Activated CD8-positive, alpha-beta memory T cell treated with anti-CD3 and anti-CD28 coated beads for 4 hours (primary cell): ENCODE measurements at places on chromosomes 2 and 18.

- DNase-seq: no peak
Observed at GRCh38 chr2:8612734-8613179, 69.1 kb upstream of the ID2 start.

DNA sequence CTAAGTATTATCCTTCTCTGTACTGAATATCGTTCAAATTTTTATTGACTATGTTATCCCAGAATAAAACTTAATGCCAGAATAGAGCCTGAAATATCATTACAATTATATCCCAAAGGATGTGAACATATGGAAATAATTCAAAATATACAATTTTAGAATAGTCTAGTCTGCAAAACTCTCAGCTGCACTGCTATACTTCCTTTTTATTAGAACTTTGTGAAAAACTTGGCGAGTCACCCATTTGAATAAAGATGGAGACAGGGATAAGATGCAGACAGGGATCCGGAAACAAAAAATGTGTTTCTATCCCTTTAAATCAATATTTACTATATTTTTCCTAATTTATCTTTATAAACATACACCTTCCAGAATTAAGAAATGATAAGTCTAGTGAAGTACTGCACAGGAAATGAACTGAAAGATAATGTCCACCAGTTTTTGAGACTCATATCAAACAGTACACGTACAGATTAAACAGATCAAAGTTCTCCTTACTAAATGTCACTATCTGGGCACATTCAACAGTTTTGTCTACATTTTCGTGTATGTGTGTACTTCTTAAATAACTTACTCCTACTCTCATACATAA is 107.8 kb downstream of the MEP1B start:
- DNase-seq: no peak

GRCh38 chr2:207083361-207084110 is 82.2 kb downstream of the KLF7 start:
- no peak for DNase-seq

GRCh38 chr2:172375251-172375650 is 52.1 kb upstream of the ITGA6 start:
- no peak for DNase-seq

GRCh38 chr2:54256091-54256694 is at the start of gene TSPYL6:
Gene TSPYL6, minus strand, starts transcription at chr2:54256229. Its CDS starts 78 bp downstream, at chr2:54256151.
- no peak for DNase-seq

DNA sequence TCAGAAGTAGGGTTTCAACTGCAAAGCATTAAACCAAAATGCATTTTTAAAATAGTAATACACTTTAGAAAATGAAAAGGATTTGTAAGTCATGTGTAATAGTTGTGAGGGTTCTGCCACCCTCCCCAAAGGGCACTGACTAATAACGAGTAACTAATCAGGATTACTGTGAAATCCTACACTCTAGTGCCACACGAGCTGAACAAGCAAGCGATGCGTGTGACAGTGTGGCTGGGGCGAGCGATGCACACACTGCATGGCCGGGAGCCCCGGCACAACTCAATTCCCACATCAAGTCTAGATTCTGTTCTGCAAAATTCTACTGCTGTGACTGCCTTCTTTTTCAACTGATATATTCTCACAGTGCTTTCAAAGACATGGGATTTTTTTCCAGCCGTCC is 156.4 kb downstream of the SEPTIN10 start:
- DNase-seq: no peak

DNA sequence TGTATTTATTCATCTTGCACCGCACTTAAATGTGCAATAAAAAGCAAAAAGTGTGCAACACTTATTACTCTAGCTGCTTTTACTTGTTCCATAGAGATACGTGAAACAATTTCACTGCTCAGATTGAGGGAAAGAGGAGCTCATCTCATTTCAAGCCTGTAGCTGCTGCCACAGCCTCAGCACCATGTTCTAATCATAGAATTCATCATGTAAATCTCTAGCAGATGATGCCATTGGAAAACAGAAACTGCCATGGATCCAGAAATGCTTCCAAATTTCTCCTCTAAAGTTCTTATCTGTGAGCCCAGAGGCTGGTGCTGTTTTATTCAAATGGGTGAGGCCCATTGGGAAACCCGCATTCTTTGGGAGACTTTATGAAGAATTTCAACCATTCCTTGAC is 2.0 kb downstream of the CDC42EP3 start:
- DNase-seq: no peak

- DNase-seq: no peak
Observed at GRCh38 chr2:37361216-37361815, 16.9 kb downstream of the QPCT start.

DNA sequence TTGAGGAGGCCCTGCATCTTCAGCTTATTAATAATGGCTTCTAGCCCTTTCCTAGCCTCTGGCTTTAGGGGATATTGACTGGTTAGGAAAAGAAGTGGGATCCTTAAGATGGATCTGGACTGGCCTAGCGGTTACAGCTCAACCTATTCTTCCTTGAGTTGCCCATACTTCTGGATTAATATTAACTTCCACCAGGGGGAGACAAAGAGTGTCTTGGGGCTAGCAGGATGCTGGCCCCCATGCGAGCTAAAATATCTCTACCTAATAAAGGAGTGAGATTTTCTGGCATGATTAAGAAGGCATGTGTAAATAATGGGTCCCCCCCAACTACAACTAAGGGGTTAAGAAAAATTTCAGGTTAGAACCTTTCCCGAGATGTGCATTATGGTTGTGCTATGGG is 23.2 kb upstream of the PLA2R1 start:
- no peak for DNase-seq

DNA sequence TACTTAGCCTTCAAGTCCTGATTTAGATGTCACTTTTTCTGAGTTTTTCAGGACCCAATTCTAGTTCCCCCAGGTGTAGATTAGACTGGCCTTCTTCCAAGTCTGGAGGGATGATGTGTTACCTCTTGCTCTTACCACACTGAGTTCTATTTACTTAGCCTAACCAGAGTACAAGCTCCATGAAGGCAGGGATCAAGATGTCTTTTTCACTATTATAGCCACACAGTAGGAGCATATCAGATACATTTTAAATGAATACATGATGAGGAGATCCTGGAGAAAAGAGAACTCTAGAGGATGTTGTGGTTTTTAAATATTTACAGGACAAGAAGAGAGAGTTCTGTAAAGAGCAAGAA is 30.3 kb downstream of the TMEM87B start:
- DNase-seq: no peak

DNA sequence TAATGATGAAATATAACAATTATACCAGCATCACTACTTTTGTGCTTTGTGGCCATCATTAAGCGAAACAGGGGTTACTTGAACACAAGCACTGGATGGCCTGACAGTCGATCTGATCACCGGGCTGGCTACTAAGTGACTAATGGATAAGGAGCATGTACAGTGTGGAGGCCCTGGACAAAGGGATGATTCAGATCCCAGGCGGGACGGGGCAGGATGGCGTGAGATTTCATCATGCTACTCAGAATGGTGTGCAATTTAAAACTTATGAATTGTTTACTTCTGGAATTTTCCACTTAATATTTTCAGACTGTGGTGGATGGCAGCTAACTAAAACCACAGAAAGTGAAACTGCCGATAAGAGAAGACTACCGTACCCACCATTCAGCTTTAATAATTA is 7.0 kb upstream of the CLIP4 start:
- DNase-seq: no peak

DNA sequence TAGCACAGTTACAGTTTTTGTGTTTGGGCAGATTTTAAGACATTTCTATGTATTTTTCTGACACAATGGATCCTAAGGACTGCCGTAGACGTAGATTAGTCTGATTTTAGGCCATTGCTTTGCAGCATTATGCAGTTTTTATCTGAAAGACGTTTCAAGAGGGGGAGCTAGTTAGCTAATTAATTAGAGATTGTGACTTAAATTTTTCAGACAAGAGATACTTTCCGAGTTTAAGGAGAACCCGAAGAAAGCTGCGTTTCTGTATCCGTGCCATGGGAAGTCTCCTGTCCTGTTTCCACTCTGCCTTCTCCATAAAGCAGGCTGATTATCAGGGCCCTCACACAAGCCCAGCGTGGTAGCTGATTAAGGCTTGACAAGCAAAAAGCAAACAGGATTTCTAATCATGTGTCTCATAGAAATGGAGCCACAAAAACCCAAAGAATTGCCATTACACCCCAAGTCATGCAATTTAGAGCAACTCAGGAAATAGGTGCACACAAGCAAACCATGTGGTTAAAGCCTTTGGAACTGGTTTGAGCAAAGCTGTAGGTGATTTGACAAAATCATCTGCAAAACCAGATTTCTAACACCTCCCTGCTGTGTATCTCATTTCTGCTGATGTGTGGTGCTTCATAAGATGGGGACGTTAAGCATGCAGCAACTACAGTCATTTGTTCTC is 808.1 kb downstream of the RNF144A start:
- DNase-seq: no peak

DNA sequence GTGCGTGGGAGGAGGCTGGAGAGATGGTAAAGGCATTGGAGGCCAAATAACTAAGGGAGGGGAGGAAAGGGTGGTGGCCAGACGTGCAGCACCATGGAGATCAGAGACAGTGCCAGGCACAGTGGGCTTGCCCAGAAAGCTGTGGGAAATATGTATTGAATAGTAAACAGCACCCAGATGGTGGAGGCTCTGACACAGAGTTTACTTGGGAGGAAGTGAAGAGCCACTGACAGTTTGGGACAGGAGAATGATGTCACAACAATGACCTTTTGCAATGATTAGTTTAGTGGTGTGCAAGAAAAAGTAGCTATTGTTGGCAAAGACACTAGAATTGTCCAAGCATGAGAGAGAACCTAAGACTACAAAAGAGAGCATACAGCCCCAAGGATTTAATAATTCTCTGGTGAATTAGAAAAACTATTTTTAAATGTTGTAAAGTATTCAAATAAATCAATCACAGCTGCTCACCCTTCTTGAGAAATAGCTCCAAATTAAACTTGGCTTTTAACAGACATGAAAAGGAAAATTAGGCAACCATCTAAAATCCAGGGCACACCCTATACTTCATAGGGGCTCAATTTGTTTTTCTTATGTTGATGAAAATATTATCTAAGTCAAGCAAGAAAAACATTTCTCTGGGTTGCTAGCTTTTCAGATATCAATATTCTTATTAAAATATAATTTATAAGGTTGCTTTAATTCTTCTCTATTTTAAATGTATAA is 458.7 kb upstream of the HNRNPA3 start:
- no peak for DNase-seq

DNA sequence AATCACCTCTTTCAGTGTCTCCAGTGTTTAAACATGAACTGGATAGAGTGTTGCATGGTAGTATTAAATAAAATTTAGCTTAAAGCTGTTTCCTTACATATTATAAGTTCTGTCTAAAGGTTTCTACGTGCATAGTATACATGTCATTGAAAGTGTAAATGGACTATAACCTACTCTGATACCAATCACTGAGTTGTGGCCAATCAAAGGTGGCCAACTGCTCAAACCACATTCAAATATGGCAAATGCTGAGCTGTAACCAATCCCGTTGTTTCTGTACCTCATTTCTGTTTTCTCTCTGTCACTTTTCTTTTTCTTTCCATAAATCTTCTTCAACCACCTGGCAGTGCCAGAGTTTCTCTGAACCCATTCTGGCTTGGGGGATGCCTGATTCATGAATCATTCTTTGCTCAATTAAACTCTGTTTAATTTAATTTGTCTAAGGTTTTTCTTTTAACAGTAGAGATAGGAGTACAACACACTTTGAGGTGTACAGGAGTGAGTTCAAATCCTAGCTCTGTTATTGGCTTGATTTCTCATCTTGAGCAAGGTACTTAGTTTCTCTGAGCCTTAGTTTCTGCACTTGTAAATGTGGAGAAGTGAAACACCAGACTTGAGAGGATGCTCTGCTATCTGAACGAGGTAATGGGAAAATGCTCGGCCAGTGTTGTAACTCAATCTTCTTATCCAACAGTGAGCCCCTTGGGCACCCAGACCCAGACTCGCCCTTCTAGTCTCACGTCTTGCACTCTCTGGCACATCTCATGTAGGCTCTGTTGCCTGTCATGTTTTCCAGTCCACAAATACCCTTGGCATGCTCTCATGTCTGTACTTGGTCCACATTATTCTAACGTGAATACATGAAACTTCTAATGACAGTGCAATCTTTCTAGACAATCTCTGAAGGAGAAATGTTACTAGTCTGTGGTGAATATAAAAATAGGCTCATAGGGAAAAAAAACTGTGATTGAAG is 228.0 kb downstream of the PIK3C3 start:
- no peak for DNase-seq

DNA sequence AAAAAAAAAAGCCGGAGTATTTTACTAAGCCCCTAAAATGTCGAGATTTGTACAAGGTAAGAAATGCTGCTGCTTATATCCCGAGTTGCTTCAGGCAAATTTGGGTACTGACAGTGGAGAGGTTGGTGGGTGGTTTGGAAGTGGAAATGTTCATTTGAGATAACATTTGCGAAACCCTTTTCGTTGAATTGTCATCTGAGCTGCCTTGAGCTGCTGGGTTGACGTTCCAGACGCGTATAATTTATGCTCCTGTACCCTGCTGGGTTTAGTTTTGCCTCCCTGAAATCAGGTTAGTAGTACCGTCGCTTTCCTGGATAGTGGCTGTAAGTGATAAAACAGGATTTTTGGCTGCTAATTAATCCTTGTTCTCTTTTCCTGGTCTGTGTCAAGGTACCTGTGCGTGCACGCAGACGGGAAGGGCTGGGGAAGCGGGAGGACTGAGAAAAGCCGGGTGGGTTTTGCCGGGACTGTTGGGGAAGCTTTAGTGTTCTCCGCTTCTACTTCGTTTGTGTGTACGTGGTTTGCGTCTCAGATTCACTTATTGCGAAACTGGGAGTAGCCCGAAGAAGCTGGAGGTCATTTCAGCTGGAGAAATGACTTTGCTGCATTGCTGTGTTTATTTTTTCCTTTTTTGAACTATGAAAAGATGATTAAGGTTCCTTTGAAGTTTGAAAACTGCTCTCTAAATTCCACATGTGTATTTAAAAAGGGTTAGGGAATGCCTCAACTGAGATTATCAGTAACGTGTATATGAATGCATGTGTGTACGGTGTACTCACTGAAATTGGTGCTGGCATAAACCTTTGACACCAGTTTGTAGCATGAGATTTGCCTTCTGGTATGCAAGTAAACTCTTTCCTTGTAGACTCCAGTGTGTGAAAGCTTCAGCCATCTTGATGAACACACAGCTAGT is 709 bp downstream of the UGP2 start:
- DNase-seq: no peak

DNA sequence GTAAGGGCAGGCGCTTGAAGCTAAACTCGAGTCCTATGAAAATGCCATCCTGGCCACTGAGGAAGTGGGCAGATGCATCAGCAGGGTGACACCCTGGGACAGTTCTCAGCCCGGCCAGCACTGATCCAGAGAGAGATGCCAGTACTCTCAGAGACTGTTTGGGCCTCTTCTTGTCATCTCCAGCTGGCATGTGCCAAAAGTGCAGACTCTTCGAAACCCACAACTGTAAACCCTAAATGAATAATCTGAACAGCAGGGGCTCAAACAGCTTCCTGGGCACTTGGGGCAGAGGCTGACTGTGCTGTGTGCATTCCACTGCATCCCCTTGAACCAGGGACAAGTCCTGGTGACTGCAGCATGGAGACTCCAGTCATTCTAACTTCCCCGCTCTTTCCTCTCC is 204.2 kb upstream of the SMAD2 start:
- no peak for DNase-seq

GRCh38 chr18:74139888-74140287 is 7.7 kb downstream of the FBXO15 start:
- DNase-seq: no peak
